ENCODE measurements at places on chromosomes 3 and 15. TPM values are rescaled to one million over a fixed set of nuclear protein-coding genes. Genes with fewer than 3 reads are reported as not detected.

The CLDN1 gene
- 5.4 TPM for total RNA-seq

The KIF23 gene
- 88.7 TPM for total RNA-seq

The NEIL1 gene
- total RNA-seq = 6.2 TPM

The TMEM45A gene
- total RNA-seq = 16.1 TPM

The RTP1 gene
- not detected for total RNA-seq

Data from foreskin keratinocyte (primary cell).